Posterior cingulate gyrus (tissue), 11 donors: ENCODE measurements at places on chromosomes 2 and 18.

GRCh38 chr2:127398239-127398590 is 10.4 kb upstream of the MAP3K2 start:
- no peak for DNase-seq

DNA sequence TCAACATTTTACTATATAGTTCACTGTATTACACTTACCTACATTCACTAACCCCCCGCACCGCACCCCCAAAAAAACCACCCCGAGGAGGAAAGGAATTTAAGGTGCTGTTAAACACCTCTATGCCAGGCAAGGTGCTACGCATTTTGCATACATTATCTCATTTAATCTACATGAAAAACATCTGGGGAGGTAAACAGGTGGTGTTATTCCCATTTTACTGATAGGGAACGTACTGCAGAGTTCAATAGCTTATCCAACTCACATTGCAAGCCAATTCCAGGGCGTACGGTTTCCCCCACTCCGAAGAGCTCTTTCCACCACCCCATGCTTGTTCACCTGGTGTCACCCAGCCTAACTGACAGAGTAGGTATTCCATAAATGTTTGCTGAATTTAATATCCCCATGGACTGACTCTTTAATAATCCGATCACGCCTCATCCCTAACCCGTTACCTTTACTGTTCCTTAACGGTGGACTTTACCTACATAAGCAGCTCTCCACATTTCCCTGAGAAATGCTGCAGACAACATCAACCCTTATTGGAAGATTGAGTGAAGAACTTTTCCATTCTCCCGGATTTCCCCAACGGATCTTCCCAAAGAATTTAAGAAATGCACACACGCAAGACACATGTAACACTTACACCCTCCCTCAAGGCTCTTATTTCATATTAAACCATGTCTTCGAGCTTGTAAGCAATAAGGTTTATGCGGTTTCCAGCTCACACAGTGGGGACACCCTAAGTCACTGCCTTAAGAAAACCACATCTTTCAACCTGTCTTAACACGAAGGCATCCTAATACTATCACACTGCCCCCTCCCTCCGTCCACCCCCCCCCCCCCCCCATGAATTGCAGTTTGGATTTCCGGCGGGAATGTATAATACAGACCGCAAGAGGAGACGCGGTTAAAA is 1.2 kb downstream of the RAPH1 start:
- no peak for DNase-seq

DNA sequence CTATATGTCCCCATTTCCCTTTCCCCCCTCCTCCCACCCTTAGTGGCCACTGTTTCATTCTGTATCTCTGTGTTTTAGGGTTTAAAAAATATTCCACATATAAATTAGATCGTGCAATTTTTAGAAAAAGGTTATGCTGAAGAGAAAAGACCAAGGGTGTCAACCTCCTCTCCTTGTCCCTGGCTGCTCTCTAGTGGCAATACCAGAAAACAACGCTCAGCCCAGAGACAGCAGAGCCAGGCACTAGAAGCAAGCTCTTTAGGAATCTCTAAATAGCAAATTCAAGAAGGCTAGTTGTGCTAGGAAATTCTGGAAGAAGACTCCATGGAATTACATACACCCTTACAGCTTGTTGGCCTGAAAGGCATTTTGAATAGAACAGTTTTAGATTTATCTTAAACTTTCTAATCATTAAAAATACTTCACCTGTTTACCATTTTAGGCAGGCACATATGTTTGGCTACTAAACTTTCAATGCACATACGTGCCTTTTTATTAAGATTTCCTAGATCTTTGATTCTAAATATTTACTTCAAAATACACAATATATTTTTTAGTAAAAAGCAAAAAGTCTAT is 35.1 kb upstream of the RASGRP3 start:
- DNase-seq, result peak; percentile 49

GRCh38 chr18:61333746-61334490 is 688 bp downstream of the CDH20 start:
- DNase-seq, result peak; percentile 47

GRCh38 chr2:121532894-121533293 is 2.2 kb downstream of the RNU4ATAC start:
- no peak for DNase-seq

GRCh38 chr18:67074309-67074708 is 442.2 kb downstream of the DSEL start:
- DNase-seq, result no peak

DNA sequence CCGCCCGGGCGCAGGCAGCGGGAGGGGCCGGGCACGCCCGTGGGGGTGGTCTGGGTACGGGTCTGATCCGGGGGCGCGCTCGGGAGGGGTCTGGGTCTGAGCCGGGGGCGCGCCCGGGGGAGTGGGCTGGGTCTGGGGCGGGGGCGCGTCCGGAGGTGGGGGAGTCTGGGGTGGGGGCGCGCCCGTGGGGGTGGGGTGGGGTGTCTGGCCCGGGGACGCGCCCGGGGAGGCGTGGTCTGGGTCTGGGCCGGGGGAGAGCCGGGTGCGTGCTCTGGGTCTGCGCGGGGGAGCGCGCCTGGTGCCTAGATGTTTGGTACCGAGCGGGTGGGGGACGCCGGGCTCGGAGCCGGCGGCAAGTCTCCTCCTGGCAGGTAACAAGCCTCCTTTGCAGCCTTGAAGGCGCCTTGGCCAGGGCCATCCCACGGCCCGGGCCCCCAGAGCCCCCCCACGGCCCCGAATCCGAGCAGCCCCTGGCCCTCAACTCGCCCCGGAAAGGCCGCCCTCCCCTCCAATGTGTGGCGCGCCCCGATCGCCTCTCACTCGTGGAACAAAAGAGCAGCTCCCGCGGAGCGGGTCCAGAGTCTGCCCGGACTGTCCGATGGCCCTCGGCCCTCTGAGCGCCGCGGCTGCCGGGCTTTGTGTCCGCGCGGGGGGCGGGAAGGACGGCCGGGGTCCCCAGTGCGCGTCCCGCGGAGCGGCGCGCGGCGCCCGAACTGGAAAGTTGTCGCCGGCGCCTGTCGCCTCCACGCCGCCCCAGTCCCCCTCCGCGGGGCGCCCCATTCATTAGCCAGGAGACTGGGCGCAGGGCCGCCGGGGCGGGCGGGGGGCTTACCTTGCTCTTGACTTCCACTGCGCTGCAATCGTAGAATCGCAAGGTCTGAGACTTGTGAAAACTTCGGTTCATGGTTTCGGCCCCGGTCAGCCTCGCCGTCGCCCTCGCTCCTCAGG is 595 bp downstream of the PARD6G start:
- peak; percentile 90 for DNase-seq

DNA sequence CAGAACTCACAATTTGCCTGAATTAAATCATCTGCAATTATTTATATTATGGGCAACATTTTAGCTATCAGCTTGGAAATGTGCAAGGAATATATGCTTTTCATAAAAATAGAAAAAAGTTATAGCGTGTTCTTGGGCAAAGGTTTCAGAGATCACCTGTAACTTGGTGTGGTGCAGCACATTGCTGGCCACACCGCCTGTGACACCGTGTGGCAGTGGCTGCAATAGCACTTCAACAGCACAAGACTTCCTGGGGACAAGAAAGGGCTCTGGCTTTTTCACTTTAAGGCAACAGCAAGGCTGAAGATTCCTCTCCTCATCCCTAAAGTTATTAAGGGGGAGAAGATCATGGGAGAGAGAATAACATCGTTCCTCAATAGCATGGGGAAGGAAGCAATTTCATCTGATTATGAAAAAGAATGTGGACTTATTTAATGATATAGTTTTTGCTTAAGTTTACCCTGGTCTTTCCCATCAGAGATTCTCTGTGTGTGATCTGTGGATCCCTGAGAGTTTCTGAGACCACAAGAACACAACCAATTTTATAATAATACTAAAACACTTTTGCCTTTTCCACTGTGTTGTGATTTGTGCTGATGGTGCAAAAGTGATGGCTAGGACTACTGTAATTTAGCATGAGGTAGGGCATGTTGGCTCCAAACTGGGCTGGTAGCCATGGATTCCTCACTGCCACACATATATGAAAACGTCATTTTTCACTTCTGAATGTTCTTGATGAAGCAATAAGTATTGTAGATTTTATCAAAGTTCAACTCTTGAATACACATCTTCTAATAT is 15.0 kb upstream of the SERPINB3 start:
- DNase-seq, result no peak

DNA sequence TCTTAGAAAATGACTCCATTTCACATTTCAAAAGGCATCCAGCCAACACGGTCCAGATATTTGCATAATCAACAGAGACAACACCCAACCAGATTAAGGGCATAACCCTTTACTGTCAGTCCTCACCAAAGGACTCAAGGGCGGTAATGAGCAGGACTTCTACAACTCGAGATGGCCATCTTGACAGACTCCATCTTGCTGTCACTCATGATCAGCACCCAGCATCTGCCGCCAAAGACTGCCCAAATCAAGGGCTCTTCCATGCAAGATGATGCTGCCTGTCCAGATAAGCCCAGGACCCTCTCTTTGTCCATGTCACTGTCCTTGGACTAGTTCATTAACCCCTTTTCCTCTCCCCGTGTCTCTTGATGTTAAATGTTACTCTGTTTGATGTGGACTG is 77.9 kb downstream of the UXS1 start:
- no peak for DNase-seq

DNA sequence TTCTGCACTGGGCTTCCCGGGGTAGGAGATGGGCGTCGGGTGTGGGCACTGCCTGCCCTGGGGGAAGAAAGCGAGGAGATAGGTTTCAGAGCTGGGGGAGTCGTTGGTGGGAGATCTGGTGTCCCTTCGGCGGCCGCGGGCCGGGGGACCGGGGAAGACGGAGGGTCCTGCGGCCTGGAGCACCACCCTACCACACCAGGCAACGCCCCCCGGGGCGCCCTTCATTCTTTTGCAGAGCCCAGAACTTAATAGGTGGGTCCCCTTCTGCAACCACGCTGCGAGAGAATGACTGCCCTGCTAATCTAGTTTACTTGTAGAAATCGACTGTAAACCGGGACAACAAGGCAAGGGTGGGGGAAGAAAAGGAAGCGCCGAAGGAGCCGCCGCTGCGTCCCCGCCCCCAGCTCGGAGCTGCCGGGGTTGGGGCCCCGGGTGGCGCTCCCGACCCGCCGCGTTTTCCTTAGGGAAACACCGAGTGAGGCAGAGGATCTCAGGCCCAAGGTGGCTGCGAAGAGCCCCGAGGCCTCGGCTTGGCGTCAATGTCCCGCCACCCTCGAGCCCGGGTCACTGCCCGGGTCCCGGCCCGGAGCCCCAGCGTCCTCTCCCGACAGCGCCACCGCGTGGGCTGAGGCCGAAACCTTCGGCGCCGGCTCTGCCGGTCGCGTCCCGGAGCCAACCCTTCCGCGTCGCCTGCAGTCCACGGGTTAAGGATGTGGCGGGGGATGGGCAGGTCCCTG is 5.4 kb upstream of the SATB2 start:
- peak; percentile 69 for DNase-seq

DNA sequence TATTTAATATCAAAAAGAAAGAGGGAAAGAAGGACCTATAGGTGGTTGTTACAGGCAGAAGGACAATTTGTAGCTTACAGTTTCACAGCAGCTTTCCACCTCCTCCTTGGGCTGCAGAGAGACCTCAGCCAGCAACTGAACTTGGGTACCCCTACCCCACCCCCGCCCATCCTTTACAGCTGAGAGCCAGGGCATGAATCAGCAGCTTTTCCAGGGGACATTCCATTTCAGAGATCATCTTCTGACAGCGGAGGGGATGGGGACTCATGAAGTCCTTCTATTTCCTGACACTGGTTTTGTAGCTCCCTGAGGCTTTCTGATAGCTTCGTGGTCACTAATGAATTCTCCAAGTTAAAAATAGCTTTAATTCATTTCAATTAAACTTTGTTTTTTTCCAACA is 96.4 kb downstream of the ITGB1BP1 start:
- no peak for DNase-seq

DNA sequence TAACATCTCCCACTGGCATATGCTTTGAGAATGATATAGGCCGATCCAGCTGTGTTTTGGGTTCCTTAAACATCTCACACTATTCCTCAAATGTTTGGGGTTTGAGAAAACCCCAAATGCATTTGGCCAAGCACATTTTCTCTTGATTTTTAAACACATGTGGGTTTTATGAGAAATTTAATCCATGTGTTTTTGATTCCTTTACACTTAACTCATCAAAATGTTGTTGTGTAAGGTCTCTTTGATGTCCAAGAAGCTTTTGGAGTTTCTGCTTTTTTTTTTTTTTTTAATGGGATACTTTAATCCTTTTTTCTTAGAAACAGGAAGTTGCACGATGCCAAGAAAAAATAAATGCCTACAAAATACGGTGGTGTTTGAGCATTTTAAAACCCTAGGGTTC is 339.8 kb upstream of the TCF4 start:
- DNase-seq, result no peak

- no peak for DNase-seq
Observed at GRCh38 chr2:64950226-64951160, 38.7 kb upstream of the SLC1A4 start.

DNA sequence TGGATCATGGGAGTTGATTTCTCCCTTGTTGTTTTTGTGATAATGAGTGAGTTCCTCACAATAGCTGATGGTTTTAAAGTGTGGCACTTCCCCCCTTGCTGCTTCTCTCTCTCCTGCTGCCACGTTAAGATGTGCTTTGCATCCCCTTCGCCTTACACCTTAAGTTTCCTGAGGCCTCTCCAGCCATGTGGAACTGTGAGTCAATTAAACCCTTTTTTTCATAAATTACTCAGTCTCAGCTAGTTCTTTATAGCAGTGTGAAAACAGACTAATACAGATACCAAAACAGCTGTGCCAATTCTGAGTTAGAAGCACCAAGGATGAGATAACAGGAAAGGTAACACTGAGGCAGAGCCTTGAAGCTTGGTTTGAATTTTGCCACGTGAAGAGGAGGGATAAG is 44.7 kb downstream of the ITSN2 start:
- DNase-seq, result no peak

DNA sequence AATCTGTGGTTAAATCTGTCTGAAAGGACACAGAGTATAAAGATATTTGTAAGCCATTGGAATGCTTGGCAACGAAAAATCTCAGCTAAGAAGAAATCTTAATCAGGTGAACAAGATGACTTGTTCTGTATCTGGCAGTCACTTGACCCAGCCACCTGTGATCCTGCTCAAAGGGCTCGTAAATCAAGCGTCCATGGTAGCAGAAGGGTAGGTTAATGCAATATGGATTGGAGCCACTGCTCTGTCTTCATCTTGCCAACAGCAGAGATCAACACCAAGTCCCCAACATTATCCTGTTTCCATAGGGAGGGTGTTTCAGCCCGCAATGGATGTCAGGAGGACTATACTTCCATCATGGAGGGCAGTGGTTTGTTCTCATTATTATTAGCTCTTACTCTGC is 378.4 kb downstream of the CDH7 start:
- DNase-seq, result no peak

DNA sequence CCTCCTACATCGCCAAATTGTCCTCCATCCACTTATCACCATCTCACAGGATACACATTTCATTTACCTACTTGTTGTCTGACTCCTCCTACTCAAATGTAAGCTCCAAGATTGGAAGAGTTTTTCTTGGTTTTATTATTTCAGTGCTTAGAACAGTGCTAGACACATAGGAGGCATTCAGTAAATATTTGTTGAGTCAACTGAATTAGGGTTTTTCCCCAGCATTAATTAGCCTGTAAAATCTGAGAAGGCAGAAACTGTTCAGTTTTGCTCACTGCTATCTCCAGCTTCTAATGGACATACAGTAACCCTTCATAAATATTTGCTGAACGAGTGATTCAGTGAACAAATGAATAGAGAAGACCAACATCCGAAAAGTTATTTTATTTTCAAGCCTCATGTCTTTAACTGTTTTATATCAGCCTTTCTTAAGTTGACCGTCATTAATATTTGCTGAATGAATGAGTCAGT is 800 bp downstream of the TTC21B start:
- DNase-seq, result no peak
